ENCODE measurements at places on chromosomes 1 and 21. TPM values are rescaled to one million over a fixed set of nuclear protein-coding genes. Genes with fewer than 3 reads are reported as not detected.

DNA sequence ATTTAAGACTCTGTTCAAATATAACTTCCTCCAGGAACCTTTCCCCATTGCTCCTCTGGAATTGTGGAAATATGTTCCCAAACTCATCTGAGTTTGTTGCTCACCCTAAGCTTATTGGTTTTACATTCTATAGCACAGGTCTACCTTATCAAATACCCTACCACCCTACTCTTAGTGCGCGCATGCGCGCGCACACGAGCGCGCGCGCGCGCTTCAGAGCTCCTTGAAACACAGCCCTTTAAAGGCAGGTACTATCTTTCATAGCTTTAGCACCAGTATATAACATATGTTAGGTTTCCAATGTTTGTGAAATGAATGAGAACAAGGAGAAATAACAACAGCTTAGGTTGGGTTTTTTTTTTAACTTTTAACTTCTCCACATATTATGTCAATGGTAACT lies 3.5 kb downstream of the IPP start:
- H3K27ac ChIP-seq, result no peak overlapping the region
- H3K4me3 ChIP-seq, result no peak overlapping the region
- H3K27me3 ChIP-seq, result no peaks in the 10 kb centered on the region
- H3K4me1 ChIP-seq, result peaks cover 6% of the 10 kb centered on the region
- DNase-seq, result no peak

- H3K4me3 ChIP-seq, result no peak overlapping the region
- H3K4me1 ChIP-seq, result no peaks in the 10 kb centered on the region
- H3K27ac ChIP-seq, result no peak overlapping the region
- peaks cover 39% of the 10 kb centered on the region for H3K27me3 ChIP-seq
Measured at GRCh38 chr1:201666645-201667044, 127.7 kb downstream of the NAV1 start.

- H3K36me3 ChIP-seq, result peaks cover 22% of the 10 kb centered on the region
- H3K4me1 ChIP-seq, result no peaks in the 10 kb centered on the region
- H3K27ac ChIP-seq, result no peak overlapping the region
- DNase-seq, result no peak
- H3K4me3 ChIP-seq, result no peak overlapping the region
Measured at GRCh38 chr1:214338212-214338611, 57.3 kb downstream of the SMYD2 start.

- no peak for DNase-seq
- no peaks in the 10 kb centered on the region for H3K27me3 ChIP-seq
- peaks cover 6% of the 10 kb centered on the region for H3K4me1 ChIP-seq
Measured at GRCh38 chr1:185401019-185401418, 84.0 kb upstream of the IVNS1ABP start.

DNA sequence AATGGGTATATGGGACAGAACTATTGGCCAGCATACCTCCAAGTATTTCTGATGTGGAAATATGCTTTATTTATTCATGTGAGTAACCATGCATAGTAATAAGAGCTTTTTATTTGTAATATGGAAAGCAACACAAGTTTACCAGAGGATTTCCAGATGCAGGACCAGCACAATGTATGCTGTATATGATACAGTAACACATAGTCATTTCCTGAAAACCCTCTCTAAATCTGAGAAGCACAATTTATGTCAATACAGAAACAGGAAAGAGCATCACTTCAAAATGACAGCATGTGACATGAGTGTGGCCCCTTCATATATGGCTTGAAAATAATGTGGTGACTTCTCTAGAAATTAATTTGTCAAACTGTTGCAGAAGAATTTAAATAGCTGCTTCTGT lies 1134.7 kb upstream of the ADGRL2 start:
- no peaks in the 10 kb centered on the region for H3K36me3 ChIP-seq
- no peak overlapping the region for H3K4me3 ChIP-seq
- no peaks in the 10 kb centered on the region for H3K27me3 ChIP-seq

GRCh38 chr1:111961016-111961415 lies 28.5 kb downstream of the KCND3 start:
- no peaks in the 10 kb centered on the region for H3K4me1 ChIP-seq
- no peak overlapping the region for H3K4me3 ChIP-seq
- no peaks in the 10 kb centered on the region for H3K36me3 ChIP-seq

DNA sequence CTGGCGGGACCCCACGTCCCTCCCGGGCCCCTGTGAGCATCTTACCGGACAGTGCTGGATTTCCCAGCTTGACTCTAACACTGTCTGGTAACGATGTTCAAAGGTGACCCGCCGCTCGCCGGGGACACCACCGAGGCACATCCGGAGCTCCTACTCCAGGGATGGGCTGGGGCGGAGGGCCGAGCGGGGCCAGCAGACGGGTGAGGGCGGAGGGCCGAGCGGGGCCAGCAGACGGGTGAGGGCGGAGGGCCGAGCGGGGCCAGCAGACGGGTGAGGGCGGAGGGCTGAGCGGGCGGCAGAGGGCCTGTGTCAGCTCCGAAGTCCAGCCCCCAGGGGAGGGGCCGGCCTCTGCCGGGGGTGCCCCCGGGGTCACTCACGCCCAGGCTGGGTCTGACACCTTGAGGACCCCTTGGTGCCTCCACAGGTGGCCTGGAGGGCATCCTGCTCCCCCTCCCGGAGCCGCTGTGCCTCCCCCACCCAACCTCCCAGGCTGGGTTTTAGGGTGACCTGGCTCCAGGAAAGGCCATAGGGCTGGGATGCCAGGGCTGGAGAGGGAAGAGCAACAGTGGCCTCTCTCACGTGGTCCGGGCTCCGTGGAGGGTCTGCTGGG lies 5.7 kb upstream of the TTLL10 start:
- H3K4me3 ChIP-seq, result peak overlapping the region; percentile 96
- no peaks in the 10 kb centered on the region for H3K27me3 ChIP-seq
- H3K36me3 ChIP-seq, result peaks cover 68% of the 10 kb centered on the region
- DNase-seq, result no peak
- H3K27ac ChIP-seq, result no peak overlapping the region
- peaks cover 9% of the 10 kb centered on the region for H3K4me1 ChIP-seq

GRCh38 chr1:116540088-116540487 lies 30.7 kb downstream of the CD58 start:
- no peak overlapping the region for H3K27ac ChIP-seq
- no peak overlapping the region for H3K4me3 ChIP-seq
- peaks cover 22% of the 10 kb centered on the region for H3K36me3 ChIP-seq

DNA sequence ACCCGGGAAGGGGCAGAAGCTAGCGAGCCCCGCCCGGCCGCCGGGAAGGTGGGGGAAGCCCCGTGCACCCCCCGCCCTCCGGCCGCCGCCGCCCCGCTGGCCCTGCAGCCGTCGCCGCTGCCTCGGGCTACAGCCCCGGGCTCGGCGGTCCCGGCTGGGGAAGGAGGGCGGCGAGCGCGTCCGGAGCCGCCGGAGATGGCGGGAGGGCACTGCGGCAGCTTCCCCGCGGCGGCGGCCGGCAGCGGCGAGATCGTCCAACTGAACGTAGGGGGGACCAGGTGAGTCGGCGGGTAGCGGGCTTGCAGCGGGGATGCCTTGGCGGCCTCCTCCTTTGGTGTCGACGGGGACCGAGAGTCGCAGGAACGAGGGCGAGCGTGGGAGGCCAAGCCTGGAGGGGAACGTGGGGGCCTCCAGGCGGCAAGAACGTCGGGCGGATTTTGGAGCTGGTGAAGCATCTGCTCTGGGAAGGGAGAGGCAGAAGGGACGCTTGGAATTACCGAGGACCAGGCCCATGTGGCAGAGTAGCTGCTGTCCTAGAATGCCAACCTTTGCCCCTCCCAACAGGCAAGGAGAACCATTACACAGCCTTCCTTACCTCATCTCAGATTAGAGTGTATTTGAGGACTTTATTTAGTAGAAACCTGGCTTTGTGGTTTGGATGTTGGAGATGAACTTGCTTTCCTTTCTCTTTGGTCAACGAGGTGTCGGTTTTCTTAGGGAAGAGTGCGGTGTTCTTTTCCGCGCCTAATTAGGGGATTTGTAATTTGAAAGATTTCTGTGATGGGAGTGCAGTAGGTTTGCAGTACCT lies 591 bp downstream of the KCTD3 start:
- peaks cover 60% of the 10 kb centered on the region for H3K36me3 ChIP-seq
- H3K4me3 ChIP-seq, result peak overlapping the region; percentile 95
- H3K27ac ChIP-seq, result peak overlapping the region; percentile 99
- H3K27me3 ChIP-seq, result no peaks in the 10 kb centered on the region

DNA sequence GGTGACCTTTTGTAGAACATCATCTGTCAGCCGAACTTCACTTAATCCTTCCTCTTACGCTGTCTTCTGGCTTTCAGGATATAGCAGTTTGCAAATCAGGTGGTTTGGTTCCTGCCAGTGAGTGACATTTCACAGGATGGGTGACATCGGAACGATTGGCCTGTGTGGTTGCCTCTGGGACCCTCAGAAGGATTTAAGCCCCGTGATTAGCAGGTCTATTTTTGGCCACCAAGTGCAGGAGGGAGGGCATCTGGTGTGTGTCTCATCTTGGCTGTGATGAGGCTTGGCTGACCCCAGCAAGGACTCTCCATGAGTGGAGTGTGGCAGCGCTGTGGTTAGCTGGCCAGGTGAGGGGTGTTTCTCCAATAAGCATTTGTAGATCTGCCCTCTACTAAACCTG lies 407.6 kb upstream of the VAMP3 start:
- no peaks in the 10 kb centered on the region for H3K4me1 ChIP-seq
- H3K4me3 ChIP-seq, result no peak overlapping the region
- H3K36me3 ChIP-seq, result no peaks in the 10 kb centered on the region
- H3K27ac ChIP-seq, result no peak overlapping the region

C1orf226 gene
- total RNA-seq, result 14.1 TPM

TESK2 gene
- 2.3 TPM for total RNA-seq

OR2M3 gene
- total RNA-seq, result not detected
